Endothelial cell of umbilical vein (primary cell): ENCODE measurements at places on chromosomes 1 and 21. TPM values are rescaled to one million over a fixed set of nuclear protein-coding genes. Genes with fewer than 3 reads are reported as not detected.

- peak; percentile 91 for DNase-seq
Observed at GRCh38 chr1:179141592-179142251, 59.9 kb downstream of the TOR3A start.

- DNase-seq: no peak
Observed at GRCh38 chr1:25126562-25126961, 105.7 kb downstream of the SYF2 start.

DNA sequence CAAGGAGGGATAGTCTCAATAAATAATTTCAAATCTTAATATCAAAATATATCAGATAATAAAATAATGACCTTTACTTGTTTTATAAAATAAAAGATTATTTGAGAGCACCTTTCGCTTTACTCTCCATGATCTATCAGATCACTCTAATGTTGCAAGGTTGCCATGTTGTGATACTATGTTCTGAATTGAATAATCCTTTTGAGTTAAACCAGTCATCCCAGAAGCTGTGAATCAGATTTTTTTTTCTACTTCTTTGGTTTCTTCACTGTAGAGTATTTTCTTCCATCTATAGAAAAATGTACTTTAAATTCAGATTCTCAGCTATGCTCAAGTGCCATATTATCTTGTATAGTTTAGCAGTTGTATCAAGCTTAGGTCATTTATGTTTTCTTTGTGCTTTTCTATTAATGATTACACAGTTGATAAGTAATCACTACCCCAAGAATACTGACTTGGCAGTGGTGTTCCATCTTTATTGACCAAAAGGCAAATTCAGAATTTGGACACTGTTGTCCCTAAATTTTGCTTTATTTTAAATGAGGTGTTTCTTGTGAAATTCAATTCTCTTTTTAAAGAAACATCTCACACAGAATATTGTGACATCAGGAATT, 32.9 kb downstream of the BRDT start:
- DNase-seq: no peak

GRCh38 chr1:27569088-27569460, 34.9 kb downstream of the AHDC1 start:
- DNase-seq: no peak

DNA sequence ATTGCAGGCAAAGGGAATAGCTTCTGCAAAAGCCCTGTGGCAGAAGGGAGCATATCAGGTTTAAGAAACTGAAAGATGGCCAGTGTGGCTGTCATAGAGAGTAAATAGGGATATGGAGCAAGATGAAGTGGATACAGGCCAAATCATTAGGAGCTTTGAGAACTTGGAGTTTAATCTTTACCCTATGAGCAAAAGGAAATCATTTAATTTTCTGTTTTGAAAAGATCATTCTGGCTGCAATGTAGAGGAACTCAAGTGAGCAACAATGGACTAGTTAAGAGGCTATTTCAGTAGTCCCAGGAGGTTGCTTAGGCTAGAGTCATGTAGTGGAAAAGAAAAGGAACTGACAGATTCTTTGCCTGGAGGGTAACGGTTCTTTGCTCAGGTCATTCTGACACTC, 47.2 kb downstream of the RAP1A start:
- DNase-seq: no peak

- no peak for DNase-seq
Observed at GRCh38 chr1:78289603-78290002, 201.2 kb upstream of the PTGFR start.

DNA sequence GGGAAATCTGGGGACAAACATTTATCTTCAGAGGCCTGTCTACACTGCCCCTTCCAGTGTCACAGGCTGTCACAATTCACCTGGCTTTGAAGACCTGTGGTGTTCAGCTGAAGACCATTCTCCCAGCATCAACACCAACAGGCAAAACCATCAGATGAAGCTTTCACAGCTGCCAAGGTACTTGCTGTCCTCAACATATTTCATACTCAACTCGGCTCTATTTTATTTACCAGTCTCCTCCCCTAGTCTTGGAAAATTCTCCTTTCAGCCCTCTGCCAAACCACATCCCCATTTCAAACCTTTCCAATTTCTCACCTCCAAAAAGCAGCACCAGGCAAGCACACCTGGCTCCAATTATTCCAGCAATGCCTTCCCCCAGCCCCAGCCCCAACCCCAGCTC, 108.8 kb downstream of the TGFBR3 start:
- DNase-seq: no peak

- no peak for DNase-seq
Observed at GRCh38 chr1:230076121-230076520, 9.1 kb downstream of the GALNT2 start.

DNA sequence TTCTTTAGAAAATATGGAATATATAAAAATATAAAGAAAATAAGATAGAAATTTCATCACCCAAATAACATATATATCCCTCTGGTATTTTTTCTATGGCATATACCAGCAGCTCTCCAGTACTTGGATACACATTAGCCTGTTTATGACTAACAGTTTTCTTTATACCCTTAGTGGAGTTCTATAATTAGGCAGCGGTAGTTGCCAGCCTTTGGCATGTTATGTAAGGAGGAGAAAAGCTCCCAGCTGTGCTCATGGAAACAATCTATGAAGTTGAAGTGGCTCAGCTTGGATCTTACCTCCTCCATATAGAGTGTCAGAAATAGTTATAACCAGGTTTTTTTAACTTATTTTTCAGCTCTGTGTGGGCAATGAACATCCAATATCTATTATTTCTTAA, 1636.8 kb downstream of the AMY1C start:
- DNase-seq: no peak

GRCh38 chr21:37424396-37424795, 57.8 kb downstream of the DYRK1A start:
- peak; percentile 18 for DNase-seq

DNA sequence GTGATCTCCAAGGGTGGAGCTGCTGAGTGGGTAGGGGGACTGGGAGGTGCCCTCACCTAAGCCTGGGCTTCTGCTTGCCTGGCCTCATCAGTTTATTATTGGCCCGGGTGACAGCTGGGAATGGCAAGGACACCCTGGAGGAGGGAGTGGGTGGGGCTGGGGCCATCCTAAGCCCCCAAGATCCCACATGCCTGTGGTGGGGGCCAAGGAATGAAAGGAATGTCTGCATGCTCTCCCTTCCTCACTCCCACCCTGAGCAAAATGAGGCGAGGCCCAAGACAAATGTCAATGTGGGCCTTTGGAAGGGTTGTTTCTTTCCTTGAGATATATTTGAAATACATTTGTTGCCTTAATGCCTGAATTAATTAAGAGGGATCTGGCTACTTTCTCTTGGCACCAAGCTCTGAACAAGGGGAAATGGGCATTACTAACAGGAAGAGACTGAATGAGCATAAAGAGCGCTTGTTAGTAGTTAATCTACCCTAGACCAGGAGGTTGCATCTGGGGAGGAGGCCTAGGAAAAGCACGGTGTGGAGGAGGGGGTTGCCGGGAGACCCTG, 19.7 kb upstream of the CHI3L1 start:
- peak; percentile 13 for DNase-seq

- peak; percentile 44 for DNase-seq
Observed at GRCh38 chr21:29290240-29290639, 8.5 kb upstream of the BACH1 start.

DNA sequence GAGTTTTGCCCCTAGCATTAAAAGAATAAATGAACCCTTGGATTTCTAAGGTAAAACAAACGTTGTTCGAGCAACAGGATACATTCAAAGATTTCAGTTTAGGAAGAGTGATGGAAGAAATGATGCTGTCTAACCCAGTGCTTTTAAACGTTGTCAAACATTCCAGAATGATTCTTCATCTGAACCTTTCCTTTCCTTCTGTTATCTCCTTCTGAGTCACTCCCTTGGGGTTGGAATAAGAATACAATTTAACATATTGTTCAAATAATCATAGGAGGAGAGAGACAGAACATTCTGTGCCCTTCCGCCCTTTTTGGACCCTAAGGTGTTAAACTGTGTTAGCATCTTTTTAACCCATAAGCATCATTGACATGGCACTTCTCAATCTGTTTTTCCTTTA, 61.1 kb upstream of the RCOR3 start:
- DNase-seq: no peak

DNA sequence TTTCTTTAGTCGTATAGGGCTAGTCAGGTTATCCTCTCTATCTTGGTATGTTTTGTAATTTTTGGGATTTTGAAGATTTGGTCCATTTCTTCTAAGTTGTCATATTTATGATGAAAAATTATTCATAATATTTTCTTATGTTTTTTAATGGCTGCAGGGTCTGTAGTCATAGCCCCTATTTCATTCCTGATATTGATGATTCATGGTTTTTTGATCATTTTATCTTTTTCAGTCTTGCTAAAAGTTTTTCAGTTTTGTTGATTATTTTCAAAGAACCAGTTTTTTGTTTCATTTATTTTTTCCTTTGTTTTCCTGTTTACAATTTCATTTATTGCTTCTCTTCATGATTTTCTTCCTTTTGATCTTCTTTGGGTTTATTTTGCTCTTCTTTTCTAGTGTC, 50.2 kb downstream of the DIRAS3 start:
- DNase-seq: no peak

DNA sequence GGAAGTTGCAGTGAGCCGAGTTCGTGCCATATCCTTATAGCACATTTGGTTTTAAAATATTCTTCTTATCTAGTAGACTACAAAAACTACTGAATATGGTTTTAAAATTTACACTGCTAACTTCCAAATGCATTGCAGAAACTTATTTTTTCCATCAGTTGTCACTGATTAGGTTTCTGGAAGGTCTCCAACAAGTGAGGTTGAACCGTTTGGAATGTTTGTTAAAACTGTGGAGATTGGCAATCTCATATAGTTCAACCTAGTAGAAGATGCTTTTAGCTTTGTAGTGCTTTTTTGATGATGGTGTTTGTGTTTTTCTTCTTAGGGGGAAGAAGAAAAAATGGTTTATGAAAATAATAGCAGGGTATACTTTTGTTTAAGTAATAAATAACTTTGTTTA, 12.9 kb downstream of the CENPF start:
- DNase-seq: peak; percentile 20

GRCh38 chr1:1290238-1290731, 10.0 kb downstream of the SCNN1D start:
- DNase-seq: peak; percentile 47

GRCh38 chr21:33219954-33220353, 9.8 kb upstream of the IFNAR2 start:
- DNase-seq: no peak

GRCh38 chr1:186091222-186091720, 283.8 kb downstream of the TPR start:
- DNase-seq: no peak

DNA sequence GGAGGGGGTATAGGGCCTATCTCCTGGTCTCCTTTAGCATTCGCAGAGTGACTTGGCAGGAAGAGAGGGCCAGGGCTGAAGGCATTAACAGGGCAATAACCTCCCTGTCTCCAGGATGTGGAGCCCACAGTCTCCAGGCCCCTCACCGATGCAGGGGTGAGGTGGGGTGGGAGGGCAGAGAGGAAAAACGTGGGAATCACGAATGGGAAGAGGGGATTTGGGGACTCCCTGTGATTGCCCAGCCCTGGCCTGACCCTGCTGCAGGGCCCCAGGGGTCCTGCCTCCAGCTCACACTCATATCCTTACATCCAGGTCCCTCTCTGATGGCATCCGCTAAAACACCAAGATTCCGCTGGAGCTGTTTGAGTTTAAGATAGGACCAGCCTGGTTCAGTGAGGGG, 14.6 kb downstream of the TFAP2E start:
- no peak for DNase-seq

Gene SLC5A3
- 6.8 and 8.0 TPM in 2 replicates for total RNA-seq

Gene PADI2
- total RNA-seq: not detected in 2 replicates

Gene PPIE
- 42.6 and 44.4 TPM in 2 replicates for total RNA-seq

Gene NTMT2
- total RNA-seq: not detected in 2 replicates

Gene B4GALT3
- 39.5 and 39.8 TPM in 2 replicates for total RNA-seq

Gene VANGL2
- not detected in 2 replicates for total RNA-seq

Gene GRIK1
- not detected in 2 replicates for total RNA-seq

Gene PRDM15
- total RNA-seq: 10.0 and 12.9 TPM in 2 replicates

Gene INSRR
- total RNA-seq: not detected in 2 replicates

Gene ATP1A2
- total RNA-seq: not detected in 2 replicates

Gene PDC
- not detected in 2 replicates for total RNA-seq

Gene DAB1
- total RNA-seq: not detected in 2 replicates

Gene ZSWIM5
- 1.6 and 1.7 TPM in 2 replicates for total RNA-seq

Gene HHAT
- 2.4 TPM in 2 replicates for total RNA-seq
